ENCODE measurements at places on chromosomes 13 and 19. TPM values are rescaled to one million over a fixed set of nuclear protein-coding genes. Genes with fewer than 3 reads are reported as not detected.

DNA sequence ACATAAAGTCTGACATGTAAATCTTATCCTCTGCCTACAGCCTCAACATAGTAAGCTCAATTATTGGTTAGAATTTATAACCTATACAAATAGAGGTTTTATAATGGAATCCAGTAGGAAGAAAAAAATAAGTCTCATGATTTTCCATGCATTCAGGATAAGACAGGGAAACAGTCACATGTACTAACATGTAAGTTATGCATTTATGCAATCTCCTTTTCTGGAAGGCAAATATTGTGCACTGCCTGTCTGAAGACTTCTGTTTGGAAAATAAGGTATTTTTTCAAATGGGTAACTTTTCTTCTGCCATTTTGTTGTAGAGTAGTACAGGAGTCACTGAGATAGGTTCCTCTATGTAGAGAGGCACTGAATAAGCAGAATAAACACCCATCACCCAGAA lies 92.7 kb downstream of the NALCN start:
- H3K4me1 ChIP-seq: no peaks in the 10 kb centered on the region
- no peaks in the 10 kb centered on the region for H3K27me3 ChIP-seq
- no peaks in the 10 kb centered on the region for H3K36me3 ChIP-seq
- no peak overlapping the region for H3K4me3 ChIP-seq

DNA sequence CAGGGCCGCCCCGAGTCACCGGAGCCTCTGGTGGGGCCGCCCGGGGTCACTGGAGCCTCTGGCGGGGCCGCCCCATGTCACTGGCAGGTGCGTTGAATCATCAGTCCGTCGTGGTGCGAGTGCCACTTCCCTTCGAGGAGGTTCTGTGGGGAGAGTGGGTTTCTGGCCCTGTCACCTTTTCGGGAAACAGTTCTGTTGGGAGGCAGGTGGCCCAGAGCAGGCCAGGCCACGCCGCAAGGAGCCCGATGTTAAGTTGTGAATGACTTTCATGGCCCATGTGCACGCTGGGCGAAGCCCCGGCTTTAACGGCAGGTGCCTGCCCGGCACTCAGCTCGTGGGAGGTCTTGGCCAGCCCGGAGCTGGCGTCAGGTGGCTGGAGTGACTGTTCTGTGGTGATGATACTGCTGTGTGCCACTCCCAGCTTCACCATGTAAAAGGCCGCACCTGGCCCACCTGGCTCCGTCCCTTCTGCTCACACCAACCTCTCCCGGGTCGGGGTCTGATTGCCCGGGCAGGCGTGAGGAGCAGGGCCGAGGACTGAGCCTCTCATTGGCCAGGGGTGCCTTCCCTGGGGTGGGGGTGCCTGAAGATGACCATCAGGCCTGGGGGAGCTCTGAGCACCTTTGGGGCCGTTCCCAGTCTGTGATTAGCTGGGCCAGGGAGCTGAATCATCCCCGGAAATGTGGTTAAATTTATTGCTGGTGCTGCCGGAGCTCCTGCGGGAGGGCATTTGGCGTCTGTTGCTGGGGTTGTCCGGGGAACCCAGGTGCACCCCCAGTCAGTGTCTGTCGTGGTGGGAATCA lies 29.2 kb downstream of the CSNK1G2 start:
- H3K4me3 ChIP-seq: no peak overlapping the region
- no peaks in the 10 kb centered on the region for H3K4me1 ChIP-seq
- no peaks in the 10 kb centered on the region for H3K27me3 ChIP-seq
- DNase-seq: no peak
- no peak overlapping the region for H3K27ac ChIP-seq

DNA sequence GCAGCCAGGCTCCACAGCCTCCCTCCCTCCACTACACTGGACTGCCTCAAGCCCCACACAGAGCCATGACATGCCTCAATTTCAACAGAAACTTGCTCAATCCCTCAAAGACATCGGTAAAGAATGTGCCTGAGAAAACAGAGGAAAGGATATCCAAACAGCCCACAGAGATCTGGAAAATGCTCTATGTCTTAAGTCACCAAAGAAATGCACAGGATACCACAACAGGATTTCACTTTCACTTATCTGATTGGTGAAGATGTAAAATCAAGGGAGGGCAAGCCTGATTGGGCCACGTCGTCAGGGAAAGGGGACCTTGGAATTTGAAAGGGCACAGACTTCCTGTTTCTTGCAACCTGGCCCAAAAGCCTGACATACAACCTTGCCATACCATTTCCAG lies 14.2 kb downstream of the CACNA1A start:
- no peaks in the 10 kb centered on the region for H3K4me1 ChIP-seq
- no peak for DNase-seq
- no peaks in the 10 kb centered on the region for H3K27me3 ChIP-seq
- no peak overlapping the region for H3K4me3 ChIP-seq

The METTL21C gene
- total RNA-seq: not detected

The KASH5 gene
- total RNA-seq: not detected

The C5AR2 gene
- total RNA-seq: 4.4 TPM
